Lower lobe of right lung (tissue), 2 donors: ENCODE measurements at places on chromosomes 1 and 21. TPM values are rescaled to one million over a fixed set of nuclear protein-coding genes. Genes with fewer than 3 reads are reported as not detected.

The NSL1 gene
- total RNA-seq: 30.8 TPM

The AGT gene
- 0.86 TPM for total RNA-seq

DNA sequence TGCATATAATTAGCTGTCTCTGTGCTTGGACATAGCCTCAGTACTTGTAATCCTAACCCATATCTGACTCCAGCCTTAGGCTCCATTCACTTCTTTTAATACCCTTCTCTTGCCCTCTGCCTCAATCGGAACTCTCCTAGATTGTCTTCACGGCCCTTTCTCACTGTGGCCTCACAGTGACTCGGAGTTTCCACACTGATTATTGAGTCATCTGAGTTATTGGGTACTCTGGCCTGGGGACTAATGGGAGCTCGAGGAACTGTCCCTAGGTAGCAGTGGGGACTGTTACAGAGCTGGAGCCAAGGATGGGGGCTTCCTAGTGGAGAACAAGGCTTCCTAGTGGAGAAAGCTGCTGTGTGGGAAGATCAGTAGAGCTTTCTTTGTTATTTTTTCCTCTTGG is 17.0 kb downstream of the TRAF5 start:
- H3K4me3 ChIP-seq: no peak overlapping the region
- no peak overlapping the region for H3K27ac ChIP-seq
- H3K27me3 ChIP-seq: no peaks in the 10 kb centered on the region
- DNase-seq: no peak
- H3K4me1 ChIP-seq: no peaks in the 10 kb centered on the region

GRCh38 chr1:37631036-37631435 is 3.7 kb downstream of the RSPO1 start:
- peaks cover 12% of the 10 kb centered on the region for H3K4me1 ChIP-seq
- DNase-seq: no peak
- H3K36me3 ChIP-seq: no peaks in the 10 kb centered on the region

DNA sequence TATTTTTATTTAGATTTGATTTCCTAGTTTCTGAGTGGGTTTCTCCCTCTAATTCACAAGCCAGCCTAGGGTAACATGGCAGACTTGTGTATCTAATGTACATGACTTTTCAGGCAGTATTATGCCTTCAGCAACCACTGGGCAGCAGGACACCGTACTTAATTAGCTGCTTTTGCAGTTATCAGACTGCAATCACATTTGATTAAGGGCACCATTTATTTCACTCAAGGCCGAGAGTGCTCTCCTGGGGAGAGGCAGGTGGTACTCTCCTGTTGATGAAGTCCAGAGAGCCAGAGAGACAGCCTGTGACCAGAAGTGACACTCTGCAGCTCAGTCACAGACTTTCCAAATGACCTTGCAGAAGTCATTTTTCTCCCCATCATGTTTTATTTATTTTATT is 18.7 kb downstream of the CYYR1 start:
- no peak for DNase-seq
- no peak overlapping the region for H3K4me3 ChIP-seq
- H3K36me3 ChIP-seq: no peaks in the 10 kb centered on the region
- H3K27ac ChIP-seq: no peak overlapping the region

DNA sequence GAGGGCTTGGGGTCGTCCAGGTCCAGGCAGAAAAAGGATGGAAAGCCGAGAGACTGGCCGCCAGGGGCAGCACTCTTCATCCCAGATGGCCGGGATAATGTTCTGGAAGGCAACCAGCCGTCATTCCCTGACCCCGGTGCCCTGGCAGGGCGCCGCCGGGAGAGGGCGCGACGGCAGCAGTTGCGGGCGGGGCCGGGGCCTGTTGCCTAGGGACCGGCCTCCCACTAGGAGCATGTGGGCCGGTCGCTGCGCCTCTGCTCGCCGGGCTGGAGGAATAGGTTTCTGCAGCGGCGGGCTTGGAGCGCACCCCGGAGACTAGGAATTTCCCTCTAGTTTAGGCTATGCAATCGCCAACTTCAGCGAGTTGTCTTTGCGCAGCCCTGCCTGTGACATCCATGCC is 11.0 kb downstream of the DMRTB1 start:
- H3K36me3 ChIP-seq: no peaks in the 10 kb centered on the region
- H3K27me3 ChIP-seq: no peaks in the 10 kb centered on the region
- no peak overlapping the region for H3K4me3 ChIP-seq
- no peak overlapping the region for H3K27ac ChIP-seq

- H3K27me3 ChIP-seq: no peaks in the 10 kb centered on the region
- no peak for DNase-seq
- no peaks in the 10 kb centered on the region for H3K4me1 ChIP-seq
These were observed 52.7 kb downstream of the ELF3 start for GRCh38 chr1:202063093-202063492.
